Vagina (tissue), 2 donors: ENCODE measurements at places on chromosomes 5 and 9. TPM values are rescaled to one million over a fixed set of nuclear protein-coding genes. Genes with fewer than 3 reads are reported as not detected.

DNA sequence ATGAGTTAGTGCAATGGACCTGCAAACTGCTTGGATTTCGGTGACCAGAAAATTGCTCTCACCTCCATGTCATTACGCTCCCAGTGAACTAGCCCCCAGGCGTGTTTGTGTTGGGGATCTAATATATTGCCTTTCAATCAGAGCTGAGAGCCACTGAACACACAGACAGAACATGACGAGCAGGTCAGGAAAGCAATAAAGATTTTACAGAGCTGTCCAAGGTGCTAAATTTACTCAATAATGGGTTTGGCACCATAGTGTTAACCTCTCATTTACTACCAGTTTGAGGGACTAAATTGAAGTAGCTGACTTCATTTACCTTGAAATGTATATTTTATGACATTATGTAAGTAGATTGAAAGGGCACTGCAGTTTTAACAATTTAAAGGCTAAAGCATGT lies 383.0 kb downstream of the EBF1 start:
- H3K4me3 ChIP-seq = no peak overlapping the region
- no peaks in the 10 kb centered on the region for H3K36me3 ChIP-seq
- H3K27ac ChIP-seq = no peak overlapping the region
- H3K27me3 ChIP-seq = no peaks in the 10 kb centered on the region
- no peak for DNase-seq

DNA sequence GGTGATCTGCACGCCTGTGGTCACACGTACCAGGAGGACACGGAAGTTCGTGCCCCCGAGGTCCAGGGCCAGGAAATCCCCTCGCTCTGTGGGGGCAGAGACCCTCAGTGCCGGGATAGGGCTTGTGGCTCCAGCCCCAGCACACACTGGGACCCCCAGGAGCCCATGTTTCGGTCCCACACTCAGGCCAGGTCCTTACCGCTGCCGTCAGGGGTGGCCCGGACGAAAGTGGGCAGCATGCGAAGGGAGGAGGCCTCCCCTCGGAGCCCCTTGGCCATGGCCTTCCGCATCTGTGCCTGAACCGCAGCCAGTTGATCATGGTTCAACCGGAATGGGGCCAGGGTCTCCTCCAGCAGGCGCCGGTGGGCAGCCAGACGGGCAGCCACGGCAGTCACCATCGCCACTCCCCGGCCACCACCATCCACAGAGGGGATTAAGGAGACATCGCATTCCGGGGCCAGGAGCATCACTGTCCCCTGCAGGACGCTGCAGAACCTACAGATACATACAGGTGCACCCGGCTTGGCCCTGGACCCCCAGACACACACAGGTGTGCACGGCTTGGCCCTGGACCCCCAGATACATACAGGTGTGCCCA lies 11.8 kb downstream of the HK3 start:
- no peak overlapping the region for H3K4me3 ChIP-seq

The UCK1 gene
- total RNA-seq = 37.3 TPM

DNA sequence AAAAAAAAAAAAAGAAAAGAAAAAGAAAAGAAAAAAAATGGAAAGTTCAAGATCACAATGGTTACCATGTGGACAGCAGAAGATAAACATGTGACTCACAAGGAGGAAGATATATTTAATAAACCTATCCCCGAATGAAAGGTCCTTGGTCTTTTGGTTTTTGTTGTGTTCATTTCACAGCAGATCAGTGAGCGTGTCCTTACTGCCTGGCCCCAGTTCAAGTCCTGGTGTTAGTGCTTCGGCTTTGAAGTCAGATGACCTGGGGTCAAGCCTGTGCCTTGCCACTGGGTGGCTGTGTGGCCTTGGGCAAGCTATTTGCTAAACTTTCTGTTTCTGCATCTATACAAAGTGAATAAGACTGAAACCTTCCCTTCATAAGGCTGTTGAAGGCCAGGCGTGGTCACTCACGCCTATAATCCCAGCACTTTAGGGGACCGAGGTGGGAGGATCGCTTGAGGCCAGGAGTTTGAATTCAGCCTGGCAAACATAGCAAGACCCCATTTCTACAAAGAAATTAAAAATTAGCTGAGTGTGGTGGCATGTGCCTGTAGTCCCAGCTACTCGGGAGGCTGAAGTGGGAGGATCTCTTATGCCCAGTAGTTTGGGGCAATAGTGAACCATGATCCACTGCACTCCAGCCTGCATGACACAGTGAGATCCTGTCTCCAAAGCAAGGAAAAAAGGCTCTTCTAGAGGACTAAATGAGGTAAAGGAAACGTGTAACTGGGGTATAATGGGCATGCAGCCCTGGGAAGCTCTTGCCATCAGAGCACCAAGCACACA lies 94.5 kb upstream of the SPATA31D4 start:
- no peaks in the 10 kb centered on the region for H3K27me3 ChIP-seq
- no peak for DNase-seq
- no peaks in the 10 kb centered on the region for H3K4me1 ChIP-seq
- H3K4me3 ChIP-seq = no peak overlapping the region
- H3K27ac ChIP-seq = no peak overlapping the region

The SUSD3 gene
- 25.0 TPM for total RNA-seq

DNA sequence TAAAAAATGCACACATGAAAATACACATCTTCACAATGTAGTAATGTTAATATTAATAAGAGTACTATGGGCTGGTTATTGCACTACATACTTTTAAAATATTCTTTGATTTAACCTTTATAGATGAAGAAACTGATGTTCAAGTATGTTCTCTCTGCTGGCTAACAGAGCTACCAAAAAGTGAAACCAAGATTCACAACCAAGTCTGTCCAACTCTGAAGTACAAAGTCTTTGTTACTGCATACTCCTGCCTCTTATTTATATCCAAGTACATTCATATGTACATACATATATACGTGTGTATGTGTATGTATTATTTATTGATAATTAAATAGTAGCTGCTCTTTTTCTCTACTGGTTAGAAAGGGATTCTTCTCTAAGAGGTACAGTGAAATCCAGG lies 325.6 kb downstream of the BNC2 start:
- H3K27ac ChIP-seq = no peak overlapping the region
- H3K4me1 ChIP-seq = peaks cover 29% of the 10 kb centered on the region
- H3K36me3 ChIP-seq = no peaks in the 10 kb centered on the region
- no peak for DNase-seq

The MEIKIN gene
- not detected for total RNA-seq

DNA sequence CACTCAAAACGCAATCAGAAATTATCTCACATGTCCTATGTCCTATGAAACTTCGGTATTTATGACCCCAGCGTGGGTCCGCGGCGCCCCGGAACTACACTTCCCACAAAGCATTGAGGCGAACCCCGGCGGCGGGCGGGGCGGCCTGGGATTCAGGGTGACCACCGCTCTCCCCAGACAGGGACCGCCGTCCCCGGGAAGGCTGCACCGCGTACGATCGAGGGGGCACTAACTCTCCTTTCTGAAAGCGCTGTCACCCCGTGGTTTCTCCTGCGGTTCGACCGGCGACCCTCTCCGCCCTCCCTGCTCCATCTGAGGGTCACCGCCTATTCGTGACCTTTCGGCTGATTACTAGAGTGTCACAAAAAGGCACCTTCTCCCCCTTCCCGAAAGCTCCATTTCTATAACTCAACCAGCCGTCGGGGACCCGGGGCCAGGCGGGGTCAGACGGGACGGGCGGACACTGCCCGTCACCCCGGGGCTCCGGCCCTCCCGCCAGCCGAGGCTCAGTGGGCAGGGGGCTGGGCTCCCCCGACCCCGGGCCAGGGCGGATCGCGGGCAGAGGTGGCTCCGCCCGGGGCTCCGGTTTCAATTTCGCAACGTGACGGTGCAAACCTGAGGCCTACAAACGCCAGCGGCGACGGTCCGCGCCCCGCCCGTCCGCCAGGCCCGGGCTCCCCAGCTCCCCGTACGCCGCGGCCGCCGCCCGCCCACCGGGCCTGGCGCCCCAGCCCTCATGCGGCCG lies 1.3 kb downstream of the ECPAS start:
- no peaks in the 10 kb centered on the region for H3K27me3 ChIP-seq
- peak overlapping the region; percentile 76 for H3K4me3 ChIP-seq
- DNase-seq = peak; percentile 88

The DMRT3 gene
- total RNA-seq = not detected

DNA sequence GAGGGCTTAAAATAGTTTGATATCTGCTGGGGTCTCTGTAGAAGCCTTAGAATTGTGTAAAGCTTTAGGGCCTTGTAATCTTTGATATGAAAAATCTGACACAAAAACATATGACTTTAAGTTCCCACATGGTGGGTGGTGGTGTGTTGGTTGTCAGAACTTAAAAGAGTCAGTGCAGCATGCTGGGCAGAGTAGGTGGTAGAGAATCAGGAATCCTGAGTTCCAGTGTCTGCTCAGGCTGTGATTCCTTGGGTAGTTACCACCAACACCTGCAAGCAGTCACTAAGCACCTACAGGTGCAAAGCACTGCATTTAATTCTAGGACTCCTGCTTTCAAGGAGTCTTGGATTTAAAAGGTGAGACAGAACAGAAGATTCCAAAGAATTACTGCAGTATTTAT lies 144.6 kb downstream of the ACER2 start:
- no peaks in the 10 kb centered on the region for H3K36me3 ChIP-seq
- H3K27me3 ChIP-seq = no peaks in the 10 kb centered on the region
- no peak overlapping the region for H3K4me3 ChIP-seq
- H3K27ac ChIP-seq = no peak overlapping the region
- no peak for DNase-seq
- H3K4me1 ChIP-seq = no peaks in the 10 kb centered on the region

DNA sequence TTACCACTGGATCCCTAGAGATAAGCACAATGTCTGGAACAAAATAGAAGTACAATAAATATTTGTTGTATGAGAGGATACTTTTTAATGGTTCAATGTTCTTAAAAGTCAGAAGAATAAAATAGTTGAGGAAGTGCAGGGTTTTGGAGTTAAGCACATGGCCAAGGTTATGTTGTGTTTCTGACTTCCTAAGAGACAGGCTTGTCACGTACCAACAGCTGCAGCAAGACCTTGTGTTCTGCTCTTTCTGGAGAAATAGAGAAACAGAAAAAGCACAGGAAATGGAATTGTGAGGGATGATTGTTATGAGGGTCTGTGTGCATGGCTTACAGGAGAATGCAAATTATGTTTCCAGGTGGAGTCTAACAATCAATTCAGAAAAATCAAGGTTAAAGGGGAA lies 12.9 kb downstream of the CARTPT start:
- DNase-seq = no peak
- no peaks in the 10 kb centered on the region for H3K27me3 ChIP-seq
- no peak overlapping the region for H3K4me3 ChIP-seq

- H3K36me3 ChIP-seq = no peaks in the 10 kb centered on the region
- H3K4me3 ChIP-seq = no peak overlapping the region
- peaks cover 48% of the 10 kb centered on the region for H3K4me1 ChIP-seq
- H3K27me3 ChIP-seq = no peaks in the 10 kb centered on the region
- H3K27ac ChIP-seq = peak overlapping the region; percentile 90
Observed at GRCh38 chr9:34994900-34995669, 5.5 kb downstream of the DNAJB5 start.

DNA sequence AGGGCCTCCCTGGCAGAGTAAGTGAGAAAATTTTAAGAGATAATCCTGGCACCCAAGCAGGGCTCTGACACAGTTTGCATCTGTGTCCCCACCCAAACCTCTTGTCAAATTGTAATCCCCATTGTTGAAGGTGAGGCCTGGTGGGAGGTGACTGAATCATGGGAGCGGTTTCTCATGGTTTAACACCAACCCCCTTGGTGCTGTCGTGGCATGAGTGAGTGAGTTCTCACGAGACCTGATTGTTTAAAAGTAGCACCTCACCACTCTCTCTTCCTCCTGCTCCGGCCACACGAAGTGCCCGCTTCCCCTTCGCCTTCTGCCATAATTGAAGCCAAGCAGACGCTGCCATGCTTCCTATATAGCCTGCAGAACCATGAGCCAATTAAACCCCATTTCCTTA lies 80.1 kb downstream of the FBXW11 start:
- no peak overlapping the region for H3K4me3 ChIP-seq
- DNase-seq = no peak
- no peaks in the 10 kb centered on the region for H3K36me3 ChIP-seq
- no peak overlapping the region for H3K27ac ChIP-seq

The SLC6A7 gene
- total RNA-seq = 0.25 TPM

The SLC34A1 gene
- not detected for total RNA-seq

DNA sequence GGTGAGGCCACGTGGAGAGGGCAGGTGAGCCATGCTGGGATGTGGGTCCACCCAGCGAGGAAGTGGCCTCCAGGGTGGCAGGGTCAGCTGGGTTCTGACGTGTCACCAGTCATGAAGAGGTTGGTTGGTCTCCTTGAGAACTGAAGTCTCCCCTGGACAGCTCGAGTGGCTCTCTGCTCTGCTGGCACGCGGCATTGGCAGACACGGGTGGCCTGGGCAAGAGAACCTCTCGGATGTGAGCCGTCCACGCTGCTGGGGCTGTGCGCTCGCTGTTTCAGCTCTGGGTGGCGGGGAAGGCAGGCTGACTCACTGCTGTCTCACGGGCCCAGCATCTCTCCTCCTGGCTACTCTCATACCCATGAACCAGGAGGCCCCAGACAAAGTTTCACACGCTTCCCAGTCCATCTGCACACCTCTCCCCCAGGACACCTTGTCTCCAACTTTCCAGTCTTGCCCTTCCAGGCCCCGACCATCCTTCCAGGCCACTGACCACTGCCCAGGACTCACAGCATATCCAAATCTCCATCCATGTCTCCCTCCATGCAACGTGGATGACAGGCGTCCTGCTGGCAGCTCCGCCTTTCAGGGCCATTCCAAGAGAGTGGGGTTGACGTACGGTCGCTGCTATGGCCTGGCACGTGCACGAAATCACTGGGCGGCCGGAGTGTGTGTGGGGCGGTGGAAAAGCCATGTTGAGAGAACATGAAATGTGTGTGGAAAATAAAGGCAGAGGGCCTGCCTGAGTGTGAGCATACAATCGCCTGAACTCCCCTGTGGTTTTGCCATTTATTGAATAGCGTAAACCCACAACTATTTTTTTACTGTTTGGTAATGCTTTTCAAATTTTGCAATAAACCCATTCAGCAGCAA lies 145.0 kb upstream of the COL5A1 start:
- DNase-seq = no peak
- peak overlapping the region; percentile 72 for H3K27ac ChIP-seq
- H3K4me3 ChIP-seq = no peak overlapping the region

DNA sequence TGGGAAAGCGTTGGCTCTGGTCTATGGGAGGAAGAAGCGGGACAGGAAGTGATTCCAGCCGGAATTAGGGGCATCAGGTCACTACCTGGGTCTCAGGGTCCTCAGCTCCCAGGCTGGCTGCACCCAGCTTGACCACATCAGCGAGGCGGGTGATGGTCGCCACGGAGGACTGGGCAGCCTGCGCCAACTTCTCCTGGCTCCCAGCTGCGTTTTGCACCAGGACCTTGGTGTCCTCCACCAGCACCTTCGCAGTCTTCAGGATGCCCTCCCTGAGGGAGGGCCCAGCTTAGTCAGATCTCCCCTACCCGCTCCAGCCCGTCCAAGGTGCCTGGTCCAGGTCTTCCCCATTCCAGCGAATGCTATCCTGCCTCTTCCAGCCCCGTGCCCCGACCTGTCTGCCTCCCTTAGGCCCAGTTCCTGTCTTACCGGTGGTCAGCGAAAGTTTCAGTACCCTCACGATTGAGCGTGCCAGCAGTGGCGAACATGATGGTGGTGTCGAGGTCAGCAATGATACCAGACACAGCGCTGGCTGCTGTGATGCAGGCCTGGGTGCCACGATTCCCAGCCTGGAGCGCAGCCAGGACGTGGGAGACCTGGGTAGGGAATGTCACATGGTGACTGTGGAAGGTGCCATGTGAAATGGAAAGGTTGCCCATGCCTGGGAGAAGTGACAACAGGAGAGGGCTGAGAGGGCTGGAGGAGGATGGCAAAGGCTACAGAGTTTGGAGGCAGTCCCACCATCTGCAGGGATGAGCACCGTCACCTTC lies 14.4 kb upstream of the TPM2 start:
- no peak overlapping the region for H3K27ac ChIP-seq
- H3K27me3 ChIP-seq = no peaks in the 10 kb centered on the region
- H3K4me3 ChIP-seq = no peak overlapping the region
- H3K36me3 ChIP-seq = peaks cover 100% of the 10 kb centered on the region
- no peak for DNase-seq
- H3K4me1 ChIP-seq = no peaks in the 10 kb centered on the region

The IL3 gene
- total RNA-seq = not detected
